ENCODE measurements at places on chromosomes 7 and 10.

- no peak for DNase-seq
Observed at GRCh38 chr7:116670409-116671015, 1.5 kb upstream of the MET start.

DNA sequence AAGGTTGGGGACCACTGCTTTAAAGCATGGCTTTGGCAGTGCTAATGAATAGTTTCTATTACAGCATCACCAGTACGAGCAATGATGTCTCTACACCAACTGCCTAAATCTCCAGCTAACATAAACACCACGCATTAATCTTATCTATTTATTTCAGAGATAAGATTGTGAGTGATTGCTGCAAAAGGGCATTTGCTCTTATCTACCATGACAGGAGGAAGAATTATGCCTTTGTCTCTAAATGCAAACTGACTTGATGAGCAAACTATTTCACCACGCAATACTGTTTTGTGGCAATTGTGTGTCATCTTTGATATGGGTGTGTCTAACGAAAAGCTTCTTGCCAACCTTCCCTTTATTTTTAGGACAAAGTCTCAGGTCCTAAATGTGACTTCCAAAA is 684.9 kb downstream of the SORCS1 start:
- no peak for DNase-seq

DNA sequence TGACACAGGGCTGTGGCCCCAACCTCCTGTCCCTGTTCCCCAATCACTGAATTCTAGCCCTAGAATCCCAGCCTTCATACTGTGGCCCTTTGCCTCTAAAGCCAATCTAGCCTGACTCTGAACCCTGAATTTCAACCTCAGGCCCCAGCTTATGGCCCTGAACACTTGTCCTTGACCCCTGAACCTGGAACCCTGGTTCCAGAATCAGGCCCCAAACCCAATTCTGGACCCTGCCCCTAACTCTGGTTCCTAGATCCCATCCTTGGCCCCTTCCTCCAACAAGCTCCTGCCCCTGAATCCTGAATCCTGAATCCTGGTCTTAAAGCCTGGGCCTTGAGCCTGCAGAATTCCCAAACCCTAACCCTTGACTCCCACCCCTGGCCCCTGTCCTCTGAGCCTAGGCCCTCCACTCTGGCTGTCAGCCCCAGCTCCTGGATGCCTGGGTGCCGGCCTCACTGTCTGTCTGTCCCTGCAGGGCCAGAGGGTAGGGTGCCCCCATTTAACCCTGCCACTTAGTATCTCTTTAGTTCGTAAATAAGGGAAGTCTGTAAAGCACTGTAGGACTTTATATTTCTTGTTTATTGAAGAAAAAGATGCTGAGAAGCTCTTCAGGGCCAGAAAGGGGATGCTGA is 1.3 kb downstream of the INPP5A start:
- no peak for DNase-seq

DNA sequence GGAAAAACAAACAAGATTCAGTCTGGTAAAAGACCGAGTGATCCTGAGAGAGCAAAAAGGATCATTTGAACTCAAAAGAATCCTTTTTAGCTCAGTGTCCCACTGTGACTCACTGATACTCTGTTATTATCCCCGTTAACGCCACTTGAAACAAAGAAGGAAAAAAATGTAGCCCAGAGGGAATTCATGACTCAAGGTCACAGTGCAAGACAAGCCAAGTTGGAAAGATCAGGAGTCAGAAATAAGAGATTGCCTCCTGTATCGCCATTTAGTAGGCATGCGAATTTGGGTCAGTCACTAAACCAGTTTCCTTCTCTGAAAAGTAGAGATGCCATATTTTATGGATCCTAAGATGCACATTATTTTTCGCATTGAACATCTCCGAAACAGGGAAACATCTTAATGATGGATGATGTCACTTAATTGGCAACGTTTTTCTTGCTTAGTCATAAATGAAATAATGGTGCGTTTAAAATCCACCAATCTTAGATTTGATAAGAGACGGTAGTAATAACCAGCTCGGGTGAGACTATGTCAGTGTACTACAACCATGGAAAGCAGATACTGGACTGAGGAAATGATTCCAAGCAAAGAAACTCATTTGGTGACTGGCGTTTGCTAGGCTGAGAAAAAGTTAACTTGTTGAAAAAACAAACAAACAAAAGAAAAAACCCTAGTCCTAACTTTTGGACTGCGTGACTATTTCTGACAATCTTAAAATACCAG is 502.0 kb upstream of the CELF2 start:
- DNase-seq = no peak

GRCh38 chr10:6929148-6929830 is 349.2 kb upstream of the PRKCQ start:
- no peak for DNase-seq

DNA sequence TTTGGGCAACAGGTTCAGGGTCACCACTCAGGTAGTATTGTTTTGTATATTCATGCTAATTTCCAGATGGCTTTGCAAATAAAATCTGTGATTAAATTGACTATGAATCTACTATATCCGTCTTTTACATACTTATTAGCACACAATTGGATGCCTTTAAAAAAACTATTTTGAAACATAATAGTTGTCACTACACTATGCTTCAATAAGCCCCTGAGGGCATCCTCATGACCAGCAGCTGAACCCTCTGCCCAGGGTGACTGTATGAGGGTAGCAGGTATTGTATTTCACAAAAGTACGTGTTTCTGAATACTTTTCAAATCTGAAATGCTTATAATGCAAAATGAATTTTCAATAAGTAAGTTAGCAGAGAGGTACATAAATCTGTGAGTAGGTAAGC is 97.3 kb downstream of the DNAH11 start:
- no peak for DNase-seq

GRCh38 chr10:116241642-116242410 is 31.2 kb downstream of the GFRA1 start:
- DNase-seq = no peak

GRCh38 chr7:34327681-34328080 is 330.3 kb upstream of the NPSR1 start:
- DNase-seq = no peak

- no peak for DNase-seq
Observed at GRCh38 chr10:119138346-119139306, 26.9 kb downstream of the SFXN4 start.

DNA sequence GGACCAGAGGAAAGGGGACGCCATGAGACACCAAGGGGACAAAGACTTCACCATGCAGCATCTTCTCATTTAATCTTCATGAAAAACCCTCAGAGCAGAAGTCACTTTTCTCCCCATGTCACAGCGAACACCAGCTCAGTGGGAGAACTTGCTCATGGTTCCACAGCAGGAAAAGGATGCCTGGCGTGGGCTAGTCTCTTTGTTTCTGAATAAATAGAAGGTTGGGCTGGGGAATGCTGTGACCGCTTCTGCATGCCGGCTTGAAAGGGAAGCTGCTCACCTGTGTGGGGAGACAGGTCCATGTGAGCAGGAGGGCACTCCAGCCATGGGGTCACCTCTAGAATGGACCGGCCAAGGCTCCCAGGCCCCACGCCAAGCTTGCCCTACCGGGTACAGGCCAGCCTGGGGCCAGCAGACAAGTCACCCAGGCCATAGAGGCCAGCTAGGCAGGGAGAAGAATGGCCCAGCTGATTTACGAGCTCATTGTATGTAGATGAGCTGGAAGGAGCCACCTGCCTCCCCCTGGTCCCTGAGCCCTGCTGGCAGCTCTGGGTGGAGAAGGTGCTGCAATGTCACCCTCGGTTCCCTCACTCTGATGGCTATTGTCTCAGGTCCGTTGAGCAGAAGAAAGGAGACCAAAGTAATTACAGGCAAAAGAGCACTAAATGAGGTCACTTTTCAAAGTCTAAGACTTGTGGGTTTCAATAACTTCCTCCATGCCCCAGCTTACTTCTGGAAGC is 82.0 kb upstream of the PDZD8 start:
- no peak for DNase-seq

- no peak for DNase-seq
Observed at GRCh38 chr10:132583456-132583855, 45.9 kb downstream of the INPP5A start.

GRCh38 chr10:2119316-2119715 is 382.0 kb upstream of the ADARB2 start:
- DNase-seq = no peak

DNA sequence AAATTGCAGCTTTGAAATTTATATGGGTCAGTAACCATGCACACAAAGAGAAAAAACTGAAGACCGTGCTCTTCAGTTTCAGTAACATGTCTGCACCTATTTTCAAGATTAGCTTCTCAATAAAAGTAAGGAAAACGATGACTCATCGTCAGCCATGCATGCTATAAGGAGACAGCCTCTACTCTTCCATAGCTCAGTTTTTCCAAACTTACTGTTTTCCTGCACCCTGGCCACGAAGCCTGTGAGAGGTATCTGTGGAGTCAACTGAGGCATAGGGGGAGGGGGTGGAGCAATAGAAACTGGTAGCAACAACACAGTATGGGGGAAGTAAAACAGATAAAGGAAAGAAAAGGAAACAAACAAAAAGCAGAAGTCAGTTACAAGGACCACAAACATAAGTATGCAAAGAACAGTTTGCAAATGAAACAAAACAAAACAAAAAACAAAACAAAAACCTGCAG is 58.0 kb downstream of the PDSS1 start:
- no peak for DNase-seq

DNA sequence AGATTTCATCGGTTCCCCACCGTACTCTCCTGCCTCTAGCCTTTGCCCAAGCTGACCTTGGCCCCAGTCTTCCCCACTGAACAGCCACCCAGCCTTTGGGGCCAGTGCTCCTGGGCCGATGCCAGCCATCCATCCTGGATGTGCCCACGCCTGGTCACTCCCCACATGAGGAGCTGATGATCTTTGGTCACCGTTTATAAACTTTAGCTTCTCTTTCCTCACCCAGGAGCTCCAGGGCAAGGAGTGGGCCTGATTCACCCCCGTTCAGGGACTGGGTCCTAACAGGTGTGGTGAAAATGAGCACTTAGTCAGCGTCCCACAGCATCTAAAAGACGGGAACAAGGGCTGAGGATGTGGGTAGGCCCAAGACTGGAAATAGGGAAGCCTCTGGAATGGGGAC is 22.9 kb downstream of the GTF2IRD1 start:
- no peak for DNase-seq

DNA sequence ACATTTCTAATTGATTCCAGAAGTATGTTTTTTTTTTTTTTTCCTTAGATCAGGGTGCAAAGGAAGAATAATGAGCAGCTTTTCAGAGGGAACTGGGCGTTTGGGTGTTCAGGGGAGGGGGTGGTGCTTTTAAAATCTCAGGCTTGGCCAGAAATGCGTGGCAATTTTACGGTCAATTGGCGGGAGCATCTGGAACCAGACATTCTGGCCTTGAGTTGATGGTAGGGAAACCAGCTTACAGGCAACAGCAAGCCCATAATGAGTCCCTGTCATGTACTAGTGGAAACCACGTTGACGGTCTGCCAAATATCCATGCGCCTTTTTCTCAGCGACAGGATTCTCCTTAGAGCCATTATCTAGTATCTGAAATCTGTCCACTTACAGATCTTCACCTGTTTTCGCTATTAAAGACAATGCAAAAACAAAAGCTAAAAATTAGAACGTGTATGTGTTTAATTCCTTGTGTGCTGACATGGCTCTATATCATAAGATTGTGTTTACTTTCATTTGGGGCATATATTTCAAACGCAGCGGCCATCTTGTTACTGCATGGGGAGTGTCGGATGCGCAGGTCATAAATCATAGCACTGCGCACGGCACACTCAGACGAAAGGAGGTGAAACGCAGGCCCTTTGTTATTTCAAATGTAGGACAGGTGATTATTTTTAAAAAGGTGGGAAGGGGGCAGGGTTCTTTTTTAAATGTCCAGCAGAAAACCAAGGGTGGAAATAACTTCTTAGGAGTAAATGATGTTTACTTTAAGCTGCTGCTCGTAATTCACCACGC is 209.2 kb downstream of the AGMO start:
- DNase-seq = no peak

DNA sequence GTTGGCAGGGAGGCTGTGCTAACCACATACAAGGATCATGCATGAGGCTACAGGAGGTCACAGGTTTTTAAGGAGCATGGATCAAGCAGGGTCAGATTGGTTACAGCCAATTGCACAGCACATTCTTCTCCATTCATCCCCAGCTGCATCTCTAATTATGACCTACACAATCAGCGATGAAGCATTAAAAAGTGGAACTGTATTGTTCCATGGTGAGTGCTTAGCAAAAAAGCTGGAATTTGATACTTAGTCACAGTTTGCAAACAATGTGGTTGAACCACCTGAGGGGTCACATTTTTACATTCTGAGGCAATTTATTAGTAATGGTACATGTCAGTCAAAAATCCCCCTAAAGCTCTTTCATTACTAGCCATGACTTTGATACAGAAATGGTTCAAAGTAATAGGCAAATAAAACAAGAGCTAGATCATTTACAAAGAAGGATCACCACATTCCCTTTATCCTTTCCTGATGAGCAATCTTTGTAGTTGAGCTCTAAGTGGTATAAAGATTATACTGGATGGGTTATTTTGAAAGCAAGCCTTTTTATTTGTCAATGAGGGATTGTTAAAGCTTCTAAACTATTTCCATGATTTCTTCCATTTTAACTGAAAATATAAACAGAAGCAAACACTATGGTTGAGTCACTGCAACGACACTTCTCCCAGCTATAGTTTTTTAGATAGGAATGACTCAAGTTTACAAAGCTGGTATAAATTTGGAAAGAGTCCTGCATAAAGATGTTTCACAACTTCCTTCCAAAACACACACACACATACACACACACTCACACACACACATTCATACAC is 217.8 kb upstream of the SEMA3A start:
- DNase-seq = no peak

DNA sequence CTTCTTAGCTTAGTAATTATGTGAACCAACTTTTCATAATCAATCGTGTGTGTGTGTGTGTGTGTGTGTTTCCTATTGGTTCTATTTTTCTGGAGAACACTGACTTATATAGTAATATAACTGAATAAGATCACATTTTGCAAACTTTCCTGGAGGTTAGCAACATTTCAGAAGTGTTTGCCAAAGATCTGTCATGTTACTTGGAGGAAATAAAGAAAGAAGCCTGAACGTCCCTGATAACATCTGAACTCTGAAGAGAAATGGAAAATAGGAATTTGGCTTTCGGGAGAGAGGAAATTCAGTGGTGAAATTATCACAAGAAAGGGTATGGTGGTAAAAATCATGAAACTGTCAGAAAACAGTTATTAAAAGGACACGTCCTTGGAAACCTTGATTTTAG is 984.4 kb upstream of the AUTS2 start:
- no peak for DNase-seq

DNA sequence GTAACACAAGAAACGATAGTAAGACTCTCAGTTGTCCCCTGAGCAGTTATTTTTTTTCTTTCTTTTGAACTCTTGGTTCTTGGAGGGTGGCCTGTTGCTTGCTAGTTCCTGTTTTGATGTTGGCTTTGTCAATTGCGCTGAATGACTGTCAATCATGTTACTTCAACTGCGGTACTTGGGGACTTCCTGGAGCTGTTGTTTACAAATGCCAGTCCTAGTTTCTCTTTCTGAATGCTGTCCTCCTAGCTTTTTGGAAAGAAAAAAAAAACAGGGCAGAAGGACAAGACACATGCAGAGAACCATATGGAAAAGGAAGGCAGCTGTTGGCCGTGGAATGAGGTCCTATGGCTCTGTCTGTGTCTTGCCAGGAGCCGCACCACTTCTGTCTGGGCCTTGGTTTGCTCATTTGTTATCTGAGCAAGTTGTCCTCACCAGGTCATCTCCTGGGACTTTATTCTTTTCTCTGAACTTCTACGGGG is 7.0 kb upstream of the PDCD4 start:
- no peak for DNase-seq

GRCh38 chr10:20142311-20142710 is 326.1 kb downstream of the PLXDC2 start:
- DNase-seq = no peak

GRCh38 chr10:31751051-31751737 is 177.4 kb downstream of the ARHGAP12 start:
- DNase-seq = no peak

All from activated CD8-positive, alpha-beta memory T cell treated with anti-CD3 and anti-CD28 coated beads for 1 hour (primary cell).